ENCODE measurements at places on chromosomes 5 and 9. TPM values are rescaled to one million over a fixed set of nuclear protein-coding genes. Genes with fewer than 3 reads are reported as not detected.

DNA sequence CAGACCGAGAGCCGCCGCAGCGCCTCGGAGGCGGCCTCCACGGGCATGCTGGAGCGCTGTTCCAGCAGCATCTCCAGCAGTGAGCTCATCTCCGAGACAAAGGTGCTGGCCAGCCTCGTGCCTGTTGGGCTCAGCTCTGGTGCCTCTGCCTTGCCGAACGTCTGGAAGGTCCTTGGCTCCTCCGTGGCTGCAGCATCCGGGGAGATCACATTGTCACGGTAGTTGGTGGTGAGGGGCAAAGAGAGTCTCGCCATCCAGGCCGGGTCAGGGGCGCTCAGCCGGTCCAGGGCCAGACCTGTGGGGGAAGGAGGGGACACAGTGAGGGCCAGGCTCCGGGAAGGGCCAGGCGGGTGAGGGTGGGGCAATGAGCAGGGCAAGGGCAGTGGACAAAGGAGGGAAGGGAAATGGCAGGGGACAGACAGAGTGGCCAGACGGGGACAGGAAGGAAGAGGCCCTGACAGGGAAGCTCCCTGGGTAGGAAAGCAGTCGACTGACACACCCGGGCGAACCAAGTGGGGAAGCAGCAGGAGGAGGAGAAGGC is 12.4 kb downstream of the PCDH12 start:
- H3K36me3 ChIP-seq, result no peaks in the 10 kb centered on the region
- peak overlapping the region; percentile 56 for H3K27ac ChIP-seq
- no peak overlapping the region for H3K4me3 ChIP-seq
- no peaks in the 10 kb centered on the region for H3K27me3 ChIP-seq
- peak; percentile 73 for DNase-seq

DNA sequence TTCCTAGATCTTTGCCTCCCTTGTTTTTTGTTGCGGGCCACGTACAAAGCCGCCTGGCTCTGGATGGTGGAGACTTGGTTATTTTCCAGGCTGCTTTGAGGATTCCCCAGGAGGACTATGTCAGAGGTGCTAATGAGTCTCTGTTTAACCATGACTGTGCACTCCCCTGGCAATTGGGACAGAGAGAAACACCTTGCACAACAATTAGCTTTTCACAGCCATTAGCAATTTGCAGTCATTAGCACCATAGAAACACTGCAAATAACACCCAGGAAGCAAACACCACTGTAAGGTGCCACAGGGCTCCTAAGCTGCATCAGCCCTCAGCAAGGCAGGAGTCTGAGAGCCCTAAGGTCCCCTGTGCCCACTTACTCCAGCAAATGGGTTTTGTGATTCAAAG is 201.0 kb upstream of the VLDLR start:
- peaks cover 4% of the 10 kb centered on the region for H3K4me1 ChIP-seq
- no peak overlapping the region for H3K4me3 ChIP-seq
- H3K27ac ChIP-seq, result no peak overlapping the region
- DNase-seq, result no peak
- no peaks in the 10 kb centered on the region for H3K36me3 ChIP-seq
- no peaks in the 10 kb centered on the region for H3K27me3 ChIP-seq

DNA sequence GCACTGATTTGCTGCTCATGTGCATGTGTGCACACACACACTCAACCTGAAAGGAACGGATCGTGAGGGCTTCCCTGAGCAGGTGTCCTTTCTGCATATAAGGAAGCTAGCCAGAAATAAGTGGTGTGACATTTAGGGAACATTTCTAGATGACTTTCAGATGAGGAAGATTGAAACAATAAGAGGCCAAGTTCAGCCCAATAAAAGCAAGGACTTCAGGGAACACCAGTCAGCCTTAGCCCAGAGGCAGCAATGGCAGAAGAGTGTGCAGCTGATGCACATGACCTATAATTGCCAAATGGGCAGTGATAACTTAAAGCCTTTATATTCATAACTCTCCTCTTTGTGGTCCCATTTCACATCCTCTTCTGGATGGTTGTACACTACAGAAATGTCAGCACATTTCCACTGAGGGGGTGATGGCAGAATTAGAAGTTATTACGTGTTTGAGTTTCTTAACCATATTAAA is 255.5 kb downstream of the TRIM32 start:
- no peaks in the 10 kb centered on the region for H3K36me3 ChIP-seq
- H3K27ac ChIP-seq, result no peak overlapping the region
- H3K4me1 ChIP-seq, result no peaks in the 10 kb centered on the region
- H3K27me3 ChIP-seq, result no peaks in the 10 kb centered on the region
- no peak overlapping the region for H3K4me3 ChIP-seq
- no peak for DNase-seq

DNA sequence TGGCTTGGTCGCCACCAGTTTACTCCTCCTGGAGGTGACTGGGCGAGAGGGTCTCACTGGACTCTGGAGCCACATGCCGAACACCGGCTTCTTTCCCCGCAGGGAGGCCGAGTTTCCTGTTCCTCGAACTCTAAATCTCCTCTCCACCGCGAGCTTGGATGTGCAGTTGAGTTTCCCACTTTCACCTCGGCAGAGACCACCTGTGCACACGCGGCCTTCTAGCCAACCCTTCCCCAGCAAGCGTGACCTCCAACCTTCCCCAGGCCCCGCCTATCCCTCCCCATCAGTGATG is 380.1 kb downstream of the IRX2 start:
- no peaks in the 10 kb centered on the region for H3K4me1 ChIP-seq
- H3K36me3 ChIP-seq, result no peaks in the 10 kb centered on the region
- no peaks in the 10 kb centered on the region for H3K27me3 ChIP-seq

DNA sequence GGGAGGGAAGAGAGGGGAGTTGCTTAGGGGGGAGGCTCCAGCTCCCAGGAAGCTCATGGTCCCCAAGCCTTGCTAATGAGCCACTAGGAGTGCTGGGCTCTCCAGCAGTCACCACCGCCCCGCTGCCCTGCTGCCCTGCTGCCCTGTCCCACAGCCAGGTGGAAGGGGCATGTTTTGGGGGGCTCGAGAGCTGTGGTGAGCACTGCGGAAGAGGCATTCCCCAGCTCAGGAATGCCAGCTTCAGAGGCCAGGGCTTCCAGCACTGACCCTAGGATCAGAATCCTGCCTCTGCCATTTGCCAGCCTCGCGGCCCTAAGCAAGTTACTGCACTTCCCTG is 16.9 kb downstream of the SLC6A7 start:
- no peak overlapping the region for H3K27ac ChIP-seq
- no peak for DNase-seq
- no peak overlapping the region for H3K4me3 ChIP-seq
- H3K36me3 ChIP-seq, result no peaks in the 10 kb centered on the region
- H3K4me1 ChIP-seq, result no peaks in the 10 kb centered on the region

GRCh38 chr9:9942764-9943424 is 669.9 kb downstream of the PTPRD start:
- no peaks in the 10 kb centered on the region for H3K27me3 ChIP-seq
- no peak overlapping the region for H3K27ac ChIP-seq
- no peaks in the 10 kb centered on the region for H3K4me1 ChIP-seq
- no peak overlapping the region for H3K4me3 ChIP-seq
- peak; percentile 81 for DNase-seq

DNA sequence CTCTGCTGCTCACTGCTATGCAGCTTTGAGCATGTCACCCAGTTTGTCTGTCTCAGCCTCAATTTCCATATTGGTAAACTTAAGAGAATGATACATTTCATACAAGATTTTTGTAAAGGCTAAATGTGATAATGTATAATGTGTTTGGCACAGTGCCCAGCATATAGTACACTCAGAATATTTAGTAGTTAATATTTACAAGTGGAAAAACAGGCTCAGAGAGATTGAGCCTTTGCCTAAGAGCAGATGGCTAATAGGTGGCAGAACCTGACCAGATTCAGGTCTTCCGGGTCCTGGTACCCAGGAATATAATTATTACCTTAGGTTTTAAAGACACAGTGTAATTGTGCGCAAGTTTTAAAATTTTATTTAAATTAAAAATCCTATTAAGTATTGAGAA is 46.8 kb upstream of the KIAA1958 start:
- H3K4me1 ChIP-seq, result no peaks in the 10 kb centered on the region
- H3K4me3 ChIP-seq, result no peak overlapping the region
- H3K27me3 ChIP-seq, result no peaks in the 10 kb centered on the region
- no peak for DNase-seq

DNA sequence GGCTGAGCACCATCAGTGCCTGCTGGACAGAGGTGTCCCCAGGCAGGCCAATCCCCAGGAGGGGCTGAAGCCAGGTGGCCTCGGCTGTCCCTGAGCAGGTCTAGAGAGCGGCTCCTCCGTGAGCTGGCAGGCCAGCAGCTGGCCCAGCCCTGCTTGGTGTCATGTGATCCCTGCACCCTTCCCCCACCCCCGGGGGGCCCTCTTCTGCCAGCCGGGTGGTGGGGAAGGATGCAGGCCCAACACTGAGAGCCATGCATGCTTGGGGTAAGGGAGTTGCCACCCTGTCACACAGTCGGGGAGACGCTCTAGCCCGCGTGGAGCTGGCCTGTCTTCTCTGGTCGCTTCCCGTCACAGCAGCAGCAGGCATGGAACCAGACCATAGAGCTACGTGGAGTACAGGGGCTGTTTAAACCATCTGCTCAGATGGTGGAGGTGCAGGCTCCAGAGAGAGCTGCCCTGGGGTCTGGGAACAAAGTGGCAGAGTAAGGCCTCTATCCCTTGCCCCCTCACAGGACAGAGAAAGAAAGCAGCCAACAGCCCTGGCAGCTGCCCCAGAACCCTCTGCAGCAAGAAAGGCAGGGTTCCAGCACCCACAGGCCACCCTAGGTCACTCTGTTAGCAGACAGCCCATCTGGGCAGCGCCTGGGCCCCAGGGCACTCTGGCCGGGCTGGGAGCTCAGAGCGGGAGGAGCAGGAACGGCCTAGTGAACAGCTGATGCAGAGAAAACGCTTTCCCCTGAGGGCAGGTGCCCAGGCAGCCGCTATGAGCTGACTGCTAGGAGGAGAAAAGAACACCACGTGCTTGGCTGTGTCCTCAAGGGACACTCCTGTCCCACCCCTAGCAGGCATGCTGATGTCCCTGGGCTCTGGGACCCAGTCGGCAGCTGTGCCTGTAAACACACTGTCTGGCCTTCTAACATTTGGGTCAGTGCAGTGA is 6.8 kb downstream of the RALGDS start:
- peak overlapping the region; percentile 38 for H3K27ac ChIP-seq
- no peaks in the 10 kb centered on the region for H3K27me3 ChIP-seq
- peaks cover 23% of the 10 kb centered on the region for H3K4me1 ChIP-seq
- no peaks in the 10 kb centered on the region for H3K36me3 ChIP-seq
- no peak overlapping the region for H3K4me3 ChIP-seq

GRCh38 chr5:67003685-67003934 is 193.0 kb downstream of the CD180 start:
- peaks cover 12% of the 10 kb centered on the region for H3K4me1 ChIP-seq
- H3K27me3 ChIP-seq, result no peaks in the 10 kb centered on the region
- no peak for DNase-seq

GRCh38 chr5:123512611-123513461 is 859 bp downstream of the CSNK1G3 start:
- H3K36me3 ChIP-seq, result no peaks in the 10 kb centered on the region
- H3K27me3 ChIP-seq, result no peaks in the 10 kb centered on the region
- peak; percentile 85 for DNase-seq
- H3K4me1 ChIP-seq, result peaks cover 6% of the 10 kb centered on the region

DNA sequence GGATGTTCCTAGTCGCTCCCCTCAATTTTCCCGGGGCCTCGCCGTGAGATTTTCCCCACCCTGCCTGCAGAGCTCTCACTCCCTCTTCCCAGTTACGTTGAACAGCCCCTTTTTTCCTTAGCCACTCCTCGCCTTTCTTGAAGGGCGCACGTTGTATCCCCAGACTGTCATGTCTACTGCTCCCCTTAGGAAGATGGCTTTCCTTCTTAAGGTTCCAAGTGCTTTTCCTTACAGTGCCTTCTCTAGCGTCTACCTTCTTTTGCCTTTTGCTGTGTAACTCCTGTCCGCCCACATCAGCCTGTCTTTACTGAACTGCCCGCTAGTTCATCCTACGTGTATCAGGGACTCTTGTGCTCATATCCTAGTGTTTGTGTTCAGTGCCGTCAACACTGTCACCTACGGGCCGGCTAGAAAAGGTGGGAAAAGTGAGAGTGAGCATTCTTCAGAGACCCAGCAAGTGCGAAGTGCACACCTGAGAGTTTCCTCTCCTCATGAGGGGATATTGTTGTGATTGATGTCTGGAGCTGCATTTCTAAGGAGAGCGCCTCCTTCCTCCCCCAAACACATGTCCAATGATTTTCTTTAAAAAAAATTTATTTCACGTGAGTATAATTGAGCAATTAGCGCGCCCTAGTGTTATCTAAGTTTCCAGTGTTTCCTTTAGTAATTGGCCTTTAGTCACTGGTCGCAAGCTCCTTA is 764 bp downstream of the CAMLG start:
- H3K36me3 ChIP-seq, result peaks cover 2% of the 10 kb centered on the region
- H3K27me3 ChIP-seq, result no peaks in the 10 kb centered on the region
- DNase-seq, result peak; percentile 75
- peak overlapping the region; percentile 93 for H3K27ac ChIP-seq
- no peaks in the 10 kb centered on the region for H3K4me1 ChIP-seq
- H3K4me3 ChIP-seq, result peak overlapping the region; percentile 97

- no peaks in the 10 kb centered on the region for H3K36me3 ChIP-seq
- H3K4me1 ChIP-seq, result no peaks in the 10 kb centered on the region
- no peak for DNase-seq
- no peaks in the 10 kb centered on the region for H3K27me3 ChIP-seq
- H3K4me3 ChIP-seq, result no peak overlapping the region
These were observed 133.4 kb upstream of the CDH9 start for GRCh38 chr5:27171761-27172261.

Gene LRRC70
- 3.6 TPM for total RNA-seq

Gene SEMA4D
- total RNA-seq, result 147 TPM

Gene MCIDAS
- total RNA-seq, result 0.13 TPM

Gene PLAC8L1
- total RNA-seq, result not detected

Gene PKN3
- total RNA-seq, result 14.7 TPM

Gene SPINK13
- 1.6 TPM for total RNA-seq

Gene CER1
- not detected for total RNA-seq

Gene ANKRD55
- total RNA-seq, result 1.2 TPM

Gene LCN2
- 198 TPM for total RNA-seq

Gene PCDHA11
- total RNA-seq, result 2.0 TPM
